ENCODE measurements at places on chromosomes 1 and 21.

GRCh38 chr1:75472089-75472970, 138.6 kb downstream of the SLC44A5 start:
- no peak for DNase-seq

- no peak for DNase-seq
These were observed 20.7 kb downstream of the LGR6 start for GRCh38 chr1:202214089-202214843.

DNA sequence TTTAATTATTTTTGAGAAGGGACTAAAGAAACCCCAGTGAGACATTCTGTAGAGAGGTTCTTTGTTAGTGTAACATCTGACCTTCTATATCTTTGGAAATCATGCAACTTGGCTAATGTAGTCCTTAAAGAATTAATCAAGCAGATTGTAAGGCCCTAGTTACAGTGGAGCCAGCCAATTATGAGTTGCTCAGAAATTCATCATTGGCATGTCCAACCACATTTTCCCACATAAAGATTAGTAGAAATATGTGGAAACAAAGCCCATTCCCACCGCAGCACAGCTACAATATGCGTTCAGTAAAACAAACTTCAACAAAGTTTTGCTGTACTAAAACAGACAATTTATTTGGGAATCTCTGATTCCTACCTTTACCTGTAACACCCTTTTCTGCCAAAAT, 27.8 kb downstream of the WNT2B start:
- no peak for DNase-seq

- no peak for DNase-seq
These were observed 69.0 kb downstream of the DDR2 start for GRCh38 chr1:162701286-162701685.

GRCh38 chr1:34113887-34114286, 51.1 kb downstream of the CSMD2 start:
- no peak for DNase-seq

DNA sequence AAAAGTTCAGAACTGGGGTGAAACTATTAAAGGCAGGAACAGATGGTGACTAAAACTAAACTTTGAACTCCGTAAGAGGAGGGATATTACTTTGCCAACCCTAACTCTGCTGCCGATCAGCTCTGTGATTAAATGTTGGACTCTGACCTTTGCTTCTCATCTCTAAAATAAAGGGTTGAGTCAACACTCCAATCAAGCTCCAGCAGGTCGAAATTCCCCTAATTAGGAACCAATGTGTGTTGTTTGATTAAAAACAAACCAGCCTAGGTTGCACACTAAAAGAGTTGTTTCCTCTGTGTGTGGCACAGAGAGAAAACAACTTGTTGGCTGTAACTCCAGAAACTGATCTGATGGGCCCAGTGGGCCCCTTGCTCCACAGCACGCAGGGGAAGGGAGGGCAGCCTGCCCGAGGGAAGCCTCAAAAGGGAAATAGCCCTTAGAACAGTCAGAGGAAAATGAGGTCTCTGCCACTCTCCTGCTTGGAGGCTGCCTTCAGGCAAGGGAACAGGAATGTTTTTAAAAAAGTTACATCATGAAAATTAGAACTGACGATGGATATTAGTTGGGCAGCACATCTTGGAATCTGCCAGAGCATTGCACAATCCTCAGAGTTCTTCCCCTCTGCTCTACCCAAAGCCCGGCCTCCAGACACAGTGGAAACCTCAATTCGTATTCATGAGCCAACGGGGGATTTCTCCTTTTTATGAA, 69.3 kb downstream of the KCTD3 start:
- DNase-seq: no peak

GRCh38 chr1:79817031-79817560, 810.6 kb upstream of the ADGRL4 start:
- DNase-seq: no peak

DNA sequence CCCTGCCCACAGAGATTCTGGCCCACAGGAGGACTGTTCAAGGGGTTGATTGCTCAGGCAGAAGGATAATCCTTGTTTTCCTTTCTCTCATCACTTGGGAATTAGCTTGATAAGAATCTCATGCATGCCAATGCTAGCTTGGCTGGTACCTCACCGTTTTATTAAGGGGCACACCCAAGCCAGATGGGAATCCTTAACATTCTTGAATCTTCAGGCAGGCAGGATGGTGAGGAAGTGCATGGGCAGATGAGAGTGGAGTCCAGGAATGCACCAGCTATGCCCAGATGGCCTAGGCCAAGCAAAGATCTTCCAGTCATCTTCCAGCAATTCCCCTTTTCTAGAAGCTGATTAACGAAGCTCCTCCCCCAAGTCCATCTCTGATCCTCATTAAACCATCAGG, 4.1 kb upstream of the LCE7A start:
- no peak for DNase-seq

DNA sequence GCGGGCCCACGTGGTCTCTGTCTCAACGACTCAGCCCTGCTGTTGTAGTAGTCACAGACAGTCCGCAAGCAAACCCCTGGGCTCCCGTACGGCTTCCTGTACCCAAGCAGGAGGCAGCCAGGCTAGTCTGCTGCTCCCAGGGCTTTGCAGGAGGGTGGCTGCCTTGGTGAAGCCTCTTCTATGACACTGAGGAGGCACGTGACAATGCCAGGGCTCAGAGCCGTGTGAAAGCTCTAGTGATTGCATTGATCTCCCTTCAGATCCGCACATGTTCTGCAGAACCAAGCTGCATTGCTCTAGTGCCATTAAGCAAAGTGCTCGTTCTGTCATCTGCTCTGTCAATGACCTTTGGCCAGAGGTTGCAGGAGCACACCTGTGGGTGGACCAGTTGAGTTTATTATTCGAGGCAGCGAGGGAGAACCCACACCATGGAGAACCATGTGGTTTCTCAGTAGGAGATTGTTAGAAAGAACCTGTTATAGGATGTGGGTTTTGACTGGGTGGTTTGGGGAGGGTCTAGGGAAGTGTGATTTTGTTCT, 18.0 kb downstream of the UMODL1 start:
- no peak for DNase-seq

DNA sequence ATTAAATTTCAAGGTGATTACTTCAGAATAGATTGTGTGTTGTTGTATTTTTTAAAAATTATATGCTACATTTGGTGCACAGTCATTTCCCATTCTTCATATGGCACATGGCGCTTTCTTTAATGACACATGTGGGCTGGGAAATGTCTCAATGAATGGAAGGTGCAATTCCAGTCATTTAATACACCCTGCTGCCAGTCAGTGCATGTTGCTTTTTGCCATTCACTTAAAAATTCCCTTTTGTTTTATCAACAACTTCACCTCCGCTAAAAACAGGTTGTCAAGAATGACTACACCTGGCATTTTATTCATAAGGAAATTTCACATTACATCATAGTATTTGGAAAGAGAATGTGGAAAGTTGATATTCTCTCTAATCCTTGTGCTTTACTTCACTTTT, 716.4 kb upstream of the ADAMTS5 start:
- no peak for DNase-seq

- no peak for DNase-seq
These were observed 1.9 kb downstream of the PUM1 start for GRCh38 chr1:31063631-31064030.

DNA sequence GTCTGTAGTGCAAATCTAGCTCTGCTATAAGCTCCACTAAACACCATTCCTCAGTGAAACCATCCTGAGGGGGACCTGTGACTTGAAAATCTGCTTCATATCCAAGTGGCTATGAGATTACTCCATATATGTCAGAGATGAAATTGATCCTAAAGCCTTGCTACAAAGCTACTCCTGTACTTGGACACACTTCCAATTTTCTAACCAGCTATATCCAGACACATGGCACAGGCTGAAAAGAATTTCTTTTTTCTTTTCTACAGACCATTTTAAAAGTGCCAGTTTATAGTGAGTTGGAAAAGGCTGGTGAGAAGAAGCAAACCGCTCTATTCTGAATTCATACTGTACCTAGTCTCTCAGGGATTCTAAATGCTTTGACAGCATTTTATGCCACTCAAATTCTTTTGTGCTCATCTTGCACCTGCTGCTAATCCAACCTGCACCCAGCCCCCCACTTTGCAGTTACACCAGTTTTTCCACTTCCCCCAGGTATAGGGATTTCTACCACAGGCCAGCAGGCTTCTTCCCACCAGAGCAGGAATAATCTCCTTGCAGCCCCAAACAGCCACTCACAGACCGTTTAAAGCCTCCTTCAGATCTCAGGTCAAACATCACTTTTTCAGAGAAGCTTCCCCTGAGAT, 112.5 kb downstream of the RERE start:
- no peak for DNase-seq

DNA sequence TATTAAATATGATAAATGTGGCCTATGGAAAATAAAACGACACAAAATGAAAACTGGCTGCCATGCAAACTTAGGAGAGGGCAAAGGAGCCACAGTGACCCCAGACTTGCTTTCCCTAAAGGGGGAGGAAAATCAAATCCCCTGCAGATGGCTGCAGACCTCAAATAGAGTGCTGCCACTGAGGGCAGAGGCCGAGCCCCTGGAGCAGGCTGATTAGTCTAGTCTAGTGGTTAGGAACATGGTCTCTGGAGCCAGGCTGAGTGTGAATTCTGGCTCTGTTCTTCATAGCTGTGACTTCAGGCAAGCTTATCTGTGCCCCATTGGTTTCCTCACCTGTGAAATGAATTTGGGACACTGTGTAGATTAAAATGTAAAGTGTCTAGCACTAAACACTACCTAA, 60.8 kb downstream of the ITPKB start:
- no peak for DNase-seq

- DNase-seq: no peak
These were observed 48.4 kb upstream of the HOOK1 start for GRCh38 chr1:59766227-59766855.

DNA sequence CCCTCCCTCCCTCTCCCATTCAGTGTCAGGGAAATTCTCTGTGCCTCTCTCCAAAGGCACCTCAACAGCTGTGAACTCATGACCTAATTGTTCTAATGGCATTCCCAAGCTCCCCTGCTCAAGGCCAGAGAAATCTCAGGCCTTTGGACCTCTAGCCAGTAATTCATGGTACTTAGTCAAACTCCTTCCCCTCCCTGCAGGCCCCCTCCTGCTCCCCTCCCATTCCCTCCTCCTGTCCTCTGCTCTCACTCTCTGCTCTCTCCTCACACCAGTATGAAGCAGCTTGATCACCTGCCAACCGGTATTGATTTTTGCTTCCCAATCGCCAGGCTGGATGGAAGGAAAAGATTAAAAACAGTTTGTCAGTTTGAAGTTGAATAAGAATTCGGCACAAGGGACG, 370.5 kb upstream of the PBX1 start:
- no peak for DNase-seq

DNA sequence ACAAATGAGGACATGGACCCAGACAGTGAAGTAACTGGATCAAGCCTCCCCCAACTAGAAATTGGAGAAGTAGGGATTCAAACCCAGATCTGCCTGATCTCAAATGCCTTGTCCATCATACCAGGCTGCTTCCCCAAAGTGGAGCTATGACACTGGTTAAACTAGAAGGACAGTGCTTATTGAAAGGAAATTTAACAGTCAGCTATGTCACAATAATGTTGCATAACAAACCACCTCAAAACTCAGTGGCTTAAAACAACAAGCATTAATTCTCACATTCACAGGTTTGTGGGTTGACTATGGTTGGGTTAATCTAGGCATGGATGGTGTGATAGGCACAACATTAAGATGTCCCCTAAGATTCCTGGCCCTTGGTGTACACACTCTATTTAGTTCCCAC, 107.1 kb downstream of the TAS1R2 start:
- no peak for DNase-seq

DNA sequence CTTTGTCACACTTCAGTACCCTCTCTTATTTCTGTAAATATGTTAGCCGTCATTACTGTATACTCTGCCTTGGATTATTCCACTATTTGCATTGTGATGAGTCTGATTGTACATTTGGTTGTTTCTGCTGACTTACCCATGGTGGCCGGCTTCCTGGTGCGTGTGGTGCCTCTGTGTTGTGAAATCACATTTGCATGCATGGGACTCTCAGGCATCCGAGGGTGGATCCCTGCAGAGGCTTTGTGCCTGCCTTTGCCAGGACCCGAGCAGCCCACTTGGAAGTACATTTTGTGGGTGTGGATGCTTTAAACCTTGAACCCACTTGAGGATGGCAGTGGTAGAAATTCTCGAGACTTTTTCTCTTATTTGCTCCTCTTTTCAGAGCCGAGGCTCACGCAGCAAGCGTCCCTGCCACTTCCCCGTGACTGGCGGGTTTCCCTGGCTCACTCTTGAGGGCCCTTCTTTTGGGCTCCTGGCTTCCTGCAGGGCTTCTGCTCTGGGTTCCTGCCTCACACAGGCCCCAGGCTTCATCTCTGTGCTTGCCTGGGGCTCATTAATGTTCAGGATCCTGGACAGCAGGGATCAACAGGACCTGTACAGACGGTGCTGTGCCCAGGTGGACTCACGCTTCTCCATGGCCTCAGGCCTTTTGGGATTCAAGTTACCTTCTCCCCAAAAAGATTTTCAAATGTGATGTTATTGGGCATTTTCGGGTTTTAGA, 36.6 kb downstream of the POFUT2 start:
- DNase-seq: no peak

DNA sequence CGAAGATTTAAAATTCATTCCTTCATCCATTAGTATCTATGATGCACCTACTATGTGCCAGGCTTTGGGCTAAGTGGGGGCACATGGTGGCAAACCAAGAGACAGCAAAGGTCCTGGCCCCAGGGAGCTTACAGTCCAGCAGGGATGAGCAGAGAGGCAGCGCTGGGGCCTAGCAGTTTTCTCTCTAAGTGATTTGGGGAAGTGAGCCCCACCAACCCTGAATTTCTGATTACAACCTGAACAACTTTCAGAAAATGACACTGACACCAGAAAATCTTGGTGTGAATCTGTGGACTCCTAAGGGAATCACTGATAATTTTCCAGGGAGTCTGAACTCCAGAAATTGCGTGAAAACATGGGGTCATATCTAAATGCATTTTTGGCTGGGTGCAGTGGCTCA, 111.5 kb downstream of the CAPN8 start:
- DNase-seq: no peak

GRCh38 chr1:15972409-15972808, 3.5 kb downstream of the ZBTB17 start:
- DNase-seq: no peak

GRCh38 chr1:211939876-211940468, 95.4 kb downstream of the INTS7 start:
- DNase-seq: peak; percentile 18

GRCh38 chr1:95033843-95034242, 38.9 kb downstream of the ALG14 start:
- no peak for DNase-seq

- DNase-seq: no peak
These were observed 210.6 kb downstream of the KIF26B start for GRCh38 chr1:245365095-245366020.

DNA sequence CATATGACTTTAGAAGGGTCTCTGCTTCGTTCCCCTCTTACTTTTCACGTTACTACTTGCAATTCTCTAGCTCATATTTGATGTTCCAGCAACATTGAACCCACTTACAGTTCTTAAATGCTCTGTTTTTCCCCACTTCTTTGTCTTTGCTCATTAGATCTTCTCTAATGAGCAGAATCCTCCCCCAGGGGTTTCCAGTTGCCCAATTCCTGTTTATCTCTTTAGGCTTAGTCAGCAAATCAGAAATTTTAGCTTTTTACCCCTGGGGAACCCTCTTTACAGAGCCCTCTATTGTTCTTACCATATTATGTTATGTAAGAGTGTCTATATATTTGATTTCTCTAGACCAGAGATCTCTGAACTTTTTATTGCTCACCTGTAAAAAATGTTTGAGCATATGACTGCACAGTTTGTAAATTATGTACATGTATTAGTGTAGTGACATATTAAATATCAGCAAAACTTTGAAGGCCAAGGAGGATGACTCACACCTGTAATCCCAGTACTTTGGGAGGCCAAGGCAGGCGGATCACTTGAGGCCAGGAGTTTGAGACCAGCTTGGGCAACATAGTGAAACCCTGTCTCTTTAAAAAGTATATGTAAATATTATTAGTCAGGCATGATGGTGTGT, 71.4 kb downstream of the FNBP1L start:
- no peak for DNase-seq

Measured in activated T-helper 2 cell treated with anti-CD3 and anti-CD28 coated beads, Interferon-gamma antibody, Interleukin-2, Interleukin-4, amounts not matched to agents 10 μg/mL and 5 μg/mL and 100 μg/mL, durations not matched to agents 14 hours and 24 hours and 36 hours (primary cell).